Brain (organoid and tissue), 16 donors: ENCODE measurements at places on chromosomes 1 and 21.

- peak; percentile 55 for DNase-seq
Observed at GRCh38 chr1:82346141-82346540, 545.4 kb downstream of the ADGRL2 start.

- DNase-seq = no peak
Observed at GRCh38 chr1:76018045-76018444, 56.5 kb upstream of the ST6GALNAC3 start.

GRCh38 chr1:176205332-176205914, 1.7 kb downstream of the COP1 start:
- peak; percentile 5 for DNase-seq

- DNase-seq = no peak
Observed at GRCh38 chr1:200153277-200154055, 126.0 kb downstream of the NR5A2 start.

GRCh38 chr1:34611571-34611970, 143.3 kb upstream of the GJB5 start:
- no peak for DNase-seq

GRCh38 chr1:210738256-210738655, 395.7 kb downstream of the KCNH1 start:
- no peak for DNase-seq

- DNase-seq = no peak
Observed at GRCh38 chr21:34984356-34985058, 64.6 kb downstream of the RUNX1 start.

- DNase-seq = no peak
Observed at GRCh38 chr1:184212649-184213314, 161.3 kb downstream of the TSEN15 start.

- no peak for DNase-seq
Observed at GRCh38 chr1:161197560-161198193, 1.2 kb downstream of the ADAMTS4 start.
